Bone marrow (tissue), 2 donors: ENCODE measurements at places on chromosomes 5 and 9.

DNA sequence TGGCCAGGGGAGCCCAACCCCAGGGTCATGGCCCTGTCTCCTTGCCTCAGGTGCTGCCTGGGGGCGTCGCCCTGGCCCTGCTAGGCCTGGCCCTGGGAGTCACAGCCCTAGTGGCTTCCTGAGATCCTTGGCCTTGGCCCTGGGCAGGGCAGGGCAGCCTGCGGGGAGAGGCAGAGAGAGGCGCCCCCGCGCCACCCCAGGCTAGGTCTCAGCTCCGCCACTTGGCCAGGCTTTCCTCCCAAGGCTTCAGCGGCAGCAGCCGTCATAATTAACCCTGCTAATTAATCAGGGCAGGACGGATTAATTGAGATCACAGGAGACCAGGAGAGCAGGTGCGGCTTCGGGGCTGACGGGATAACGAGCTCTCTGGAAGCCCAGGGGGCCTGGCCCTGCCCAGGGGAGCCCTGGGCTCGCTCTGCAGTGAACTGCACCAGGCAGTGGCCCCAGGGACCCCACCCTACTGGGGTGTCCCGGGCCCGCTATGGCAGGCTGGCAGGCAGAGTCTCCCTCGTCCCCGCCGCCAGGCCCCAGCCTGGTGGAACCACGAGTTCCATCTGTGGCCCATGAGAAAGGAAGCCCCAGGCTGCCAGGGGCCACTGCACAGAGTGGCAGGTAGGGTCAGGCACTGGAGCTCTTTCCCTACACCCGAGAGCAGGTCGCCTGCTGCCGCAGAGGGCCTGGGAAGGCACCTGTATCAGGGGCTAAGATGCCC, 269.6 kb downstream of the PBX3 start:
- no peak for DNase-seq

GRCh38 chr5:33588654-33589372, 148.0 kb downstream of the TARS1 start:
- DNase-seq: no peak

DNA sequence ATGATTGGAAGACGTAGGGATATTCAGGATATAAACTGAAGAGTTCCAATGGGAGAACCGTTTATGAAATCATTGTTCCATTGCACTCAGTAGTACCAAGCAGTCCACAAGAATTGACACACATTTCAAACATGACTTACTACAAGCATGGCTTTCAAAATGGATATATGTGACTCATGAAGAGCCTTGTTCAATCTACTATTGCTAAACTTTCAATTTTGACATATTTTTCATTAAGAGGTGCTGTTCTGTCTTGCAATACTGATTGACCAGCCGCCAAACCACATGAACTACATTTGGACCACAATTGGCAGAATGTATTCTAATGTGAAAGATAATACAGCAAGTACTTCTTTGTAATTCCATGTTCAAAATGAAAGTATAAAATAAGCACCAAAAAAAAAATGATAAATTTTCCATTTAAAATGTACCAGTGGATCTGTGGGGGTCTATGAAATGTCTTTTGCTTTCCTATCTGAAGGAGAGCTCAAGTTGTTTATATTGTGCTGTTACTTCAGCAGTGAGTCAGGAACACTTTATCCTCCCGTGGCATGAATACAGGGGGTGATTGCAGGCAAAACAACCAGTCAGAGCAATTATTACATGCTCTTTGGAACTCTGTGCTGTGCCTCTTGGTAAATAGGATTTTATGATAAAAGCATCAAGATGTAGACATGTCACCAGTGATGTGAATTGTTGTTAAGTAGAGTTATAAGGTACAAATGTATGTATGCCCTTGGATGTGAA, 366.0 kb downstream of the ARRDC3 start:
- no peak for DNase-seq

GRCh38 chr5:138981131-138981530, 106.0 kb upstream of the LRRTM2 start:
- no peak for DNase-seq

GRCh38 chr5:150258130-150258529, 31.4 kb downstream of the CAMK2A start:
- no peak for DNase-seq

- DNase-seq: no peak
Measured at GRCh38 chr9:86997951-86998350, 50.6 kb upstream of the GAS1 start.

DNA sequence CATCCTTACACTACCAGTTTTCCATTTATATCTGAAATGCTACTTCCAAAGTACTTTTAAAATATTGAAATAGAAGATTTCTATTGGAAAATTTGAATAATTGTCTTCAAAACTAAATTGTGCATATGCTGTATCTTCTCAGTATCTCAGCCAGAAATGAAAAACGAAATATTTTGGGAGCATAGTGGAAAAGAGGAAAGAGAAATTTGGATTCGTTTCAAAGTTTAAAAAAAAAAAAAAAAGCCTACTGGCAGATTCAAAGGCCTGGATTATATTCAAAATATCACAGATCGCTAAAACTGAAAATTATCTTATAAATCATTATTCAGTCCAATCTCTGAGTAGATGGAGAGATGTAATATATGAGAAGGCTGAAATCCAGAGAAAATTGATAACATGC, 440.7 kb downstream of the TAF11L14 start:
- no peak for DNase-seq

DNA sequence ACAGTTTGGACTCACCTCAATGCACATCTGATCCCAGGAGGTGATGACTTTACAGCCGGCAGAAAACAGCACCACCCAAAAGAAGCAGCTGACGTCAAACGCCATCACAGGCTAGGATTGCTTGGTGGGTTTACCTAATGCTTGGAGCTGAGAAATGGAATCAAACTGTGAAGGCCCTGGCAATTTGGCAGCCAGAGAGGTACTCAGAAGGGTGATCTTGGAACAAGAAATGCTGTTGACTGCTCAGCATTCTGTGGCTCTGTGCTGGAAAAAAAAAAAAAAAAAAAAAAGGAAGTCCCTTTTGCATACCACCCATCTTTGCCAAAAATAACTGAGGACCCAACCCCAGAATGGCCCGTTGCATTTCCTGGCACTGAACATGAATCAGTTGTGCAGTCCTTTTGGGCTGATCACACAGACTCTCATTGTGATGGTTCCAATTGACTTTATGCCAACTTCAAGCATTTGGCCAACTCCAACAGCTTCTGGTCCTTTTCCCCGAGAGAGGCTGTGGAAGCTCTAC, at the start of gene CD180:
Gene CD180 (minus strand): TSS at position 263 of the 523 bp plus-strand sequence. CDS start 158 bp downstream, at position 105.
- no peak for DNase-seq

- no peak for DNase-seq
Measured at GRCh38 chr5:11110128-11110527, 349.1 kb upstream of the DAP start.

- peak; percentile 18 for DNase-seq
Measured at GRCh38 chr5:157324237-157324636, 58.3 kb downstream of the CYFIP2 start.

- no peak for DNase-seq
Measured at GRCh38 chr5:179313849-179314521, 31.3 kb downstream of the ADAMTS2 start.

DNA sequence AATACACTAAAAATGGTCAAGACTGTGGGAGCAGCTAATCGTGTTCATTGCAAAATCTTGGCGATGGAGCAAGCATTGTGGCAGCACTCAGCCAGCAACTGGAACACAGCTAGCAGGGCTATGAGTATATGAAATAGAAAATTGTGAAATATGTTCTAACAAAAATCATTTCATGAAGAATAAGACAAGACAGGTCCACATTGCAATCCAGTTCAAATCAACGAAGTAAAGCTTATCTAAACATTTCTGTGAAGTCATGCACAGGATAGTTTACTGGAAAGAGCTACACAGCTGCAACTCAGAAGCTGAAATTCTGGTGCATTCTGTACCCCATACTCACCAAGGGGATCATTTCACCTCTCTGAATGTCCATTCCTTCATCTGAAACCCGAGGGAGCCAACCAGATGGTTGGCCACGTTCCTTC, 5.3 kb upstream of the NFIL3 start:
- DNase-seq: no peak

- DNase-seq: no peak
Measured at GRCh38 chr9:120914953-120915352, 11.6 kb downstream of the TRAF1 start.

GRCh38 chr9:109815366-109815947, 35.5 kb downstream of the PALM2AKAP2 start:
- DNase-seq: no peak

DNA sequence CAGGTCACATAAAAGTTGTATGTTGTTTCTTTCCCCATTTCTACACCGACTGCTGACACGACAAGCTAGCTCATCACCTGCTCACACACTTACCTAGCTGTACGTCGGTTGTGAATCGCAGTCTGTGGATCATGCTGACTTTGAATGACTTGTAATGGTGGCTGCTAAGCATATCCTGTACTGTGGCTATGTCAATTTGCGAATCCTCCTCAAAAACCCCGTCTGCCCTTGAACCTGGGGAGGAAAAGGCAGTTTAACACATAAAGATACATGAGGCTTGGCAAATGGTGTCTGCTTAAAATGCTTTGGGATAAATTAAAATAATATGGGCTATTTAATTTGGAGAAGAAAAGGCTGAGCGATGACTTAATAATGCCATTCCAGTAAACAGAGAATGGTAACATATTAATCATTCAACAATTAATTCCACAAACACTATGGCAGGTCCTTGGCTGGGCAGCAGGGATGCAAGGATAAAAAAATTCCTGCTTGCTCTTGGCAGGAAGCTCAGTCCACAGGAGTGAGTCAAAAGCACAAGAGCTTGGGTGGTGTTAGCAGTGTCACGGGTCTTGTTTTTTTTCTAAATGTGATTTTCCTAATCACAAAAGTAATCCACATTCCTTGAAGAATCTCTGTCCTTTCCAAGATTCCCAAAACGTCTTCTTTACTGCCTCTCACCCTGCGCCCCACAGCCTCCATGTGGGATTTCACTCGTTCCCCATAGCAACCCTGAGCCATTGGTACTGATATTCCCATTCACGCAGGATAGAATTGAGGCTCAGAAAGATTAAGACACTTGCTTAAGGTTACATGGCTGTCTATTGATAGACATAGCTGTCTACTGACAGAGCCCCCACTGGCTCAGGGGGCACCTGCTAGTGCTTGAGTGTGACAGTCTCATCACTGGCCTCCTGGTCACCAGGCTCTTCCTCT, 222.4 kb downstream of the MAPKAP1 start:
- DNase-seq: no peak

DNA sequence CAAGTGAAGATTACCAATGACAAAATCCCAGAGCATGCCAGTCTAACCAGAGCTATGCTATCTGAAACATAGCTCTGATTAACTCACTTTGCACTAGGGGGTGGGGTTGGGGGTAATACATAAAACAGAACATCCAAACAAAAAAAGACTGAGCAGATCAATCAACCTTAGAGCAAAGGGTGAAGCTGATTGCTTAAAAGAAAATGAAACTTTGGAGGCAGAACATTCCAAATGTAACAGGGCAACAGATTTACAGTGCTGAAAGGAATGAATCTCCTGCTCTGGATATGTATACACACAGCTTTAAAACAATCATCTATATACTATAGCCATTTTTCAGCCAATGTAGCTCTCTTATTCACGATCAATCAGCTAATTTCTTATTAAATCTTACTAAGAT, 4.9 kb downstream of the IL6ST start:
- DNase-seq: no peak

DNA sequence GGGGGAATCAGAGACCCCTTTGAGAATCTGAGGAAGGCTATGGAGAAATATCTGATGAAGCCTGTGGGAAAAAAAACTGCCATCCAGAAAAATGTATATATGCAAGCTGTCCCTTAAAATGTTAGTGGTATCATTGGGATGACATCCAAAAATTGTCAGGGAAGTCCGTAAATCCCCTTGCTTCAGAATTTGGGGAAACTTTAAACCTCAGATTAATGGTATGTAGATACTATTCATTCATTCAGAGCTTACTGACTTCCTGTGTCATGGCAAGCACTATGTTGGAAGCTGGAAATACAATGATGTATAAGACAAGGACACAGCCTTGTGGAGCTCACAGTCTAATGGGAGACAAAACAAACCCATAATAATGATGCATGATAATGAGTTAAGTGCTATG, 10.9 kb upstream of the MOB3B start:
- no peak for DNase-seq

- peak; percentile 72 for DNase-seq
Measured at GRCh38 chr9:34047864-34048726, 592 bp downstream of the UBAP2 start.
